ENCODE measurements at places on chromosomes 4 and X.

DNA sequence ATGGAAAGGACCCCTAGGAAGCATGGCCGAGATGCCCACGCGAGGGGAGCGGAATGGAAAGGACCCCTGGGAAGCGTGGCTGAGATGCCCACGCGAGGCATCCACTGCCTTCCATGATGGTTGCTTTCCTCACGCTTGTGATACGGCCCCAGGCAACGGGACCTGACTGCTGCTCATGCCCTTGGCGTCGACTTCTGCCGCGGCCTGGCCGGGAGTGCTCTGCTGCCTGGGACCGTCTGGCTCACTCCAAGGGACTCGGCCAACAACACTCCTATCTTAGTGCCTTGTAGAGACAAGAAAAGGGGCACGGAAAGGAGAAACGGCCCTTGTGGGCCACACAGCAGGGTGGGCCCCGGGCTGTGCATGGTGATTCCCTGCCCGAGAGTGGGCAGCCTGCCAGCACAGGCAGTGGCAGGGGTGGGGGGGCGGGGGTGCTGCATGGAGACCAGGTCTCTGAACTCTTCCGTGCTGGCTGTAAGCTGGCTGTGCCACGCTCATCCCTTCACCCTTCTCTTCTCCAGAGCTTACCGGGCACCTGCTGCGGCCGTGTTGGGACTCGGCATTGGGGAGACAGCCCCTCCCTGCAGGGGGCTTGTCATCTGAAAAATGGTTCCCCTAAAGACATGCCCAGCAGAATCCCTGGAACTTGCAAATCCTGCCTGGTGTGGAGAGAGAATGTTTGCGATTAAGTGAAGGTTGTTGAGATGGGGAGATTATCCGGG is 38.6 kb upstream of the HMX1 start:
- DNase-seq, result no peak

- no peak for DNase-seq
Observed at GRCh38 chr4:176226736-176227135, 31.4 kb upstream of the SPATA4 start.

DNA sequence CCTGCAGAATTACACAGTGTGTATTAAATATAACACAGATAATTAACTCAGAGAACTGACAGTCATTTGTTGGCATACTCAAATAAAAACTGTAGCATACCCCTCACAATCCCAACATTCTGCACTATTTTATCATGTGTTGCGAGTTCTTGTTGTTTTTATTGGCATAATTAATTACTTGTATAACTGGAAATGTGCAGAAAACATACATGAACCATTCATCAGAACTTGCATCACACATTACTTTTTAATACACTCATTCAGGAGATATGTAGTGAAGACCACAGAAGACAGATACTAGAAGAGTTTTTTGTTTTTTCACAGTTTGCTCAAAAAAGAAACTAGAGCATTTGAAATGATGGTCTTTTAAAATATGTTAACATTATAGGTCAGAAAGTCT is 74.6 kb upstream of the NEIL3 start:
- no peak for DNase-seq

DNA sequence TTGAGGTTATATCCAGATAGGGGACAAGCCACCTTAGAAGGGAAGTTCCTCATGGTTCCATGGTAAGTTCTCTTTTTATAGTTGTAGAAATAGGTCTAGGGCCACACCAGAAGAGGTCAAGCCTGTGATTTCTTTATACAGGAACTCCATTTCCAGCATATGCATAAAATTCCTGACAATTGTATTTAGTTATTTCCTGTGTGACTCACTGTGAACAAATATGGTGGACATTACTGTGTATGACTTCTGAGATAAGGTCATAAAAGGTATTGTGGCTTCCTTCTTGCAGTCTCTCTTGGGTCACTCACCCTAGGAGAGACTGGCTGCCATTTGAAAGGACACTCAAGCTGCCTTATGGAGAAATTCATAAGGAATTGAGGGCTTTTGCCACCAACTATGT is 2.2 kb upstream of the C4orf36 start:
- no peak for DNase-seq

DNA sequence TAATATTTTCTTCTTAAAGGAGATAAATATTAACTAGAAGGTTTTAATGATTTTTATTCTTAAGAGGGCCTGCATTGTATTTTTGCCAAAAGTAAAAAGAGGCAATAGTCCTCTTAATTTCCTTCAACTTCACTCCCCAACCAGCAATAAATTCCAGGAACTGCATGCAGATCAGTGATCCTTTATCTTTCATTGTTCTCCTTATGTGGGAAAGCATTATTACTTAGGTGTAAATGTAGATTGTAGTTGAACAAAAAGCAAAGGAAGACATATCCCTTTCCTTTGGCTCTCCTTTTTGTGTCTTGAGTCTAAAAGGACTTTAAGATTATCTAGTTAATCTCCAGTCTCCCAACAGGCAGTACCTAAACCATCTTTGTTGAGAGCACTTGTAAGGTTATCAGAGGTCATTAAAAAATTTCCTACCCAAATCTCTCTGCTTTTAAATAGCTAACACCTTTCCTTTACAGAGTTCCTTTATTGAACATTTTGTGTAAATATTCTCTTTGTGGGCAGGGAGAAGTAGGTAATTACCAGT is 55.3 kb downstream of the RAPGEF2 start:
- DNase-seq, result no peak

DNA sequence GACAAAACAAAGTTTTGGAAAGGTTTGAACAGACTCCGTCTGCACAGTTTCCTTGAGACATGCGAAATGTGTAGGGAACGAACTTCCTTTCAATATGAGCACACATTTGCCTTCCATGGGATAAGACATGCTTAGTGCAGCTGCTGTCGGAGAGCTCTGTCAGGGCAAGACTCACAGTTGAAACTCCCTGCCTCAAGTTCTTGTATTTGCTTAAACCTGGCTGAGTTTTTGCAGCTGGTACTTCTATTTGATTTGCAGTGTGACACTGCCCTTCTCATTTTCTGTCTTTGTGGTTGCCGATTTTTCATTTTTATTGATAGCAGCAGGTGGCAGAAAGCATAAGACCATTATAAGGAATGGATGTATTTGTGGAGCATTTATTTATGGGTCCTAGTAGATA is 18.2 kb upstream of the RHOH start:
- DNase-seq, result no peak

DNA sequence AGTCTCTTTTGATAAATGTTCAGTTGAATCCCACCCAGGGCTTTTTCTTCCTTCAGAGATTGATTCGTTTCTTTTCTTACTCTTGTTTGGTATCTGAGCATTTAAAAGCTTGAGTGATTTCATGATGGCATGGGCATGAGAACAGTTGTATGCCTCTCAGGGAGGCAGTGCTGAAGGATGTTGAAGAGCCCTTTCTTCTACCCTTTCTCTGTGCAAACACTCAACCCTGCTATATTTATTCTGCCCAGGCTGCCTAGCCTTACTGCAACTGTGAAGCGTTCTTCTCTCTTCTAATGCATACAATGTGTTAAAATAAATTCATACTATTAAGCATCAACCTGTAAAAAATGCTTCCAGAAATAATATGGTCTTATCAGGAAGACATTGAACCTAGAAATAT is 367.6 kb upstream of the LCORL start:
- no peak for DNase-seq

DNA sequence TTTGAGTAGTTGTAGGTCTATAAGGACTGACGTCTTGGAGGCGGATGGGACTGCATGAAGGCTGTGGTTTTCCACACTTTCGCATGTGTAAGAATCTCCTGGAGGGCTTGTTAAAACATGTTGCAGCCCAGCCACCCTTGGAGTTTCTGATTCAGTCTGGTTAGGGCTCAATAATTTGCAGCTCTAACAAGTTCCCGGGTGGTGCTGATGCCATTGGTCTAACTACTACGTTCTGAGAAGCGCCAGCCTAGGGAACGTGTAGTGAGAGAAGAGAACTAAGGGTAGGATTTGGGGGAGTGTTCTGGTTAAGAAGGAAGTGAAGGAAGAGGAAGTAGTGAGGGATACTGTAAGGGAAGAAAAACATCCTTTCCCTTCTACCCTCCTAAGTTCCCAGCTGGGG is 138.9 kb downstream of the LARP7 start:
- no peak for DNase-seq

- DNase-seq, result peak; percentile 38
Observed at GRCh38 chrX:101210630-101211029, 9.0 kb upstream of the DRP2 start.

GRCh38 chr4:181949704-181950312 is 293.4 kb upstream of the TENM3 start:
- no peak for DNase-seq

DNA sequence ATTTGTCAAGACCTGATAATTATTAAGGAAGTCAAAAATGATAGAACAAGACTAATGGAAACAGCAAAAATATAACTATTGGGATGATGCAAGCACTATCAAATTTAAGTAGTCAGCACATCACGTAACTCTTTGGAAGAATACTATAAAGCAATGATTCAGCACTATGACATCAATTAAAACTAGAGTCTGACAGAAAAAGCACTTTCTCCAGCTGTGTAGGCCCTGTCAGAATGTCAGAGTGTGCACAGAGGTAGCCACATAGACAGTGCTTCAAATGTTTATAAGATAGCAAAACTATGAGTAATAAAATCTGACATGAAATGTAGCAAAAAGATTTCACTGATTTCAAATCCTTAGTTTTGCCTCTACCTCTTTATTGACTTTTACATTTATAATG is 1226.6 kb upstream of the ADGRL3 start:
- DNase-seq, result no peak

- no peak for DNase-seq
Observed at GRCh38 chr4:157502656-157503055, 282.1 kb downstream of the GRIA2 start.

DNA sequence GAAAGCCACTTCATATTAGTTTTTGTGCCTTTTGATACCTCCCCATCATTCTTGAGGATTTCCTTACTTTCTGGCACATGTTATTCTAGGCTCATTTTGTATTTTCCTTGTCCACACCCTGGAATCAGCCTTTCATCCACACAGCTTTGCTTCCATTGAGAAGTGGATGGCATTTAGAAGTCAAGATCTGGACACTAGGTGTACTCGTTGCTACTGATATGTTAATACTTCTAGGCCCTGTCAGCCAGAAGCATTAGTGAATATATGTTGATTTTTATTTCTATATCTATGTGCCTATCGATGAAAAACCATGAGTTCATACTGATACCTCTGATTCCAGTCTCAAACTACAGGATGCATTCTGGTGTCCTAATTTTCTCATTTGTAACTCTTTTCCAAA is 73.2 kb downstream of the ARHGAP24 start:
- DNase-seq, result no peak

GRCh38 chr4:113419631-113420030 is 341.9 kb downstream of the CAMK2D start:
- DNase-seq, result no peak

DNA sequence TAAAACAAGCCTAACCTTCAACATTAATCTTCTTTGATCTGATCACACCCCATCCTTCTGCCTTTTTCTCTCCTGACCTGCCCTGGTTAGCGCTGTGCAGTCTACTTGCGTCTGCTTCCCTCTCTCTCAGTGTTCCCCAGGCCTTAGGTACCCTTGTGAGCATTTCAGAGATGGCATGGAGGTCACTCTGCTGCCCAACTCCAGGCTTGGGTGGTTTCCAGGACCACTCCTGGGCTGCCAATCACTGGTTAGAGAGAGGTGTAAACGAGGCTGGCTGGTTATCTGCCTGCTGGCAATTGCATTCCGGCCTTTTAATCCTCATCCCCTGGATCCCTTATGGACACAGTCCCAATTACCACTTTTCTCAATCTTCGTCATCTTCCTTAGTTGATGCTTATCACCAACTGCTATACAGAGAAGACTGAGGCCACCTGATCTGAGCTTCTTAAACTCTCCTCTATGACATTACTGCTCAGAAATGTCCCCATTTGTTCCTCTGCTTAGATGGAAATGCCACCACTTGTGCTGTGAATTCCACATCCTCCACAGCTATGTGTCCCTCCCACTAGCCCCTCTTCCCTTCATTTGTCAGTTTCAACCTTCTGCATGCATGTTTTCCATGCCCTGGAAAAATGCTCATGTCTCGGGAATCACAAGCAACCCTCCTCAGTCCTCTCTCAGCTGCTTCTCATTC is 29.0 kb upstream of the BCLAF3 start:
- no peak for DNase-seq

DNA sequence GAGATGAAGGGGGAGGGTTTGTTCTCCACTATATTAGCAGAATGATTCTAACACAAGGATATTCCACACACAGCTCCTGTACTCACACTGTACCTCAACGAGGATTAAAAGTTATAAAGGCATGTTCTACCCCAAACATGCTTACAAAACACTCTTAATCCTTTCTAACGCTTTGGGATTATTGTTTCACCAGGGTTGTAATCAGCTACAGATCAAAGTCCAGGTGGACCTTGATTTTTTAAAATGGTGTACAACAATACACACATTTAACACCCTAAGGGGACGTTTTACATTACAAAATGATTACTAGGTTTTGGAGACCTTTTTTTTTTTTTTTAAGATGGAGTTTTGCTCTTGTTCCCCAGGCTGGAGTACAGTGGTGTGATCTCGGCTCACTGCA is 50.3 kb upstream of the MAP3K15 start:
- DNase-seq, result no peak

- no peak for DNase-seq
Observed at GRCh38 chrX:130974323-130974722, 71.3 kb upstream of the ENOX2 start.
